Activated naive CD4-positive, alpha-beta T cell treated with anti-CD3 and anti-CD28 coated beads, Interleukin-2, amount 50 U/mL, for 16 hours (primary cell): ENCODE measurements at places on chromosomes 6 and 20.
A peak's percentile ranks its signal among the peaks of the same experiment; 100 is the strongest.

- no peak for DNase-seq
Measured at GRCh38 chr6:36368921-36369865, 18.3 kb downstream of the ETV7 start.

DNA sequence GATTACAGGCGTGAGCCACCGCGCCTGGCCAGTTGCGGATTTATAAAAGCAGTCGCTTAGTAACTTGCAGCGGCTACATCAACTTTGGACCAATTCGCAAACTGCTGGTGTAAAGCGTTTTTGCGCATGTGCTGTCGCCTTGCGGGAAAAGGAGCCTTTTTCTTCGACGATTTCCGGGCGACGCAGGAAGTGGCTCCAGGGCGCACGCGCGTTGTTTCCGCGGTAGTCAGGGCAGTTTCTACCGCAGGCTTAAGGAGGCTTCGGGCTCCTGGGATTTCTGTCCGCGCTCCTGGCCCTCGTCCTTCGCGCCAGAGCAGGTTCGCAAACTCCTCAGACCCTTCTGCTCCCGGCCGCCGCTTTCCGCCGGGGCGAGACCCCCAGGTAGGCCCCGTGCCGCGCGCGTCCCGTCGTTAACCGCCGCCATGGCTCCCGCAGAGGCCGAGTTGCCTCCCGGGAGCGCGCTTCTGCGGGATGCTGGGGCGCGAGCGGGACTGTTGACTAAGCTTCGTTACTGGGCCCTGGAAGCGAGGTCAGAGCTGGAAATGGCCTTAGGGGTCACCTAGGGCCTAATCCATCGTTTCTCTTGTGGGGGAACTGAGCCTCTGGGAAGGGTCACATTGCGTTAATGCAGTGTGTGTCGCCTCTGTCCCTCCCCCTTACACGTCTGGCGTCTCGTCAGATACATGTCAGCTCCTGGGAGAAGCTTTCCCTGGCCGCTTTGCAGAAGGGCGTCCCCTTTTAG is at the start of gene RAE1:
TSS of gene RAE1 (plus strand) at position 214 of the 742 bp plus-strand sequence. CDS start 2,784 bp downstream, outside the sequence.
- DNase-seq: peak; percentile 92

DNA sequence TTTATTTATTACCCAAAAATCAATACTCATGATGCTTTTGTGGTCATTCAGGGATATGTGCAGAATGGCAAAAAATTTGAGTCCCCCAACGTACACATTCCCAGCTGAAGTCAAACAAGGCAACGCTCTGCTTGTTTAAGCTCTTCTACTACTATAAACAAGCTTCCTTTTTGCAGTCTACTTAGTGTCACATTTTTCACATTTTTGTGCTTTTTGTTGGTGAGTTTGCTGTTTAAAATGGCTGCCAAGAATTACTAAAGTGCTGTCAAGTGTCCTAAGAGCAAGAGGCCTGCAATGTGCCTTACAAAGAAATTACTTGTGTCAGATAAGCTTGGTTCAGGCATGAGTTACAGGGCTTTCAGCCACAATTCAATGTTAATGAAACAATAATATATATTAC is 2.1 kb downstream of the WFDC8 start:
- DNase-seq: no peak

DNA sequence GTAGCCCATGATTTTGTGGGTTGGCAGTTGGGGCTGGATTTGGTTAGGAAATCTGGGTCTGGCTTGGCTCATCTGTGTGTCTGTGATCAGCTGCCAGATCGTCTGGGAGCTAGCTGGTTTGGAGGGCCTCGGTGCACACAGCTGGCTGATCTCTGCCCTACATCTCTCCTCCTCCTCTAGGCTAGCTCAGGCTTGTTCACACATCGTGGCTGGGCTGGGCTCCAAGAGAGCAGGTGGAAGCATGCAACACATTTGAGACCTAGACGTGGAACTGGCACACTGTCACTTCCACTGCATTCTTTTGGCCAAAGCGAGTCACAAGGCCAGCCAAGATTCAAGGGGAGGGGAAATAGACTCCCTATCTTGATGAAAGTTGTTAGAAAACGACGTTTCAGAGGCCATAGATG is 15.9 kb downstream of the NDUFAF5 start:
- DNase-seq: no peak
